ENCODE measurements at places on chromosomes 5 and 9.

- DNase-seq, result no peak
Observed at GRCh38 chr5:97906135-97906534, 723.1 kb upstream of the RIOK2 start.

DNA sequence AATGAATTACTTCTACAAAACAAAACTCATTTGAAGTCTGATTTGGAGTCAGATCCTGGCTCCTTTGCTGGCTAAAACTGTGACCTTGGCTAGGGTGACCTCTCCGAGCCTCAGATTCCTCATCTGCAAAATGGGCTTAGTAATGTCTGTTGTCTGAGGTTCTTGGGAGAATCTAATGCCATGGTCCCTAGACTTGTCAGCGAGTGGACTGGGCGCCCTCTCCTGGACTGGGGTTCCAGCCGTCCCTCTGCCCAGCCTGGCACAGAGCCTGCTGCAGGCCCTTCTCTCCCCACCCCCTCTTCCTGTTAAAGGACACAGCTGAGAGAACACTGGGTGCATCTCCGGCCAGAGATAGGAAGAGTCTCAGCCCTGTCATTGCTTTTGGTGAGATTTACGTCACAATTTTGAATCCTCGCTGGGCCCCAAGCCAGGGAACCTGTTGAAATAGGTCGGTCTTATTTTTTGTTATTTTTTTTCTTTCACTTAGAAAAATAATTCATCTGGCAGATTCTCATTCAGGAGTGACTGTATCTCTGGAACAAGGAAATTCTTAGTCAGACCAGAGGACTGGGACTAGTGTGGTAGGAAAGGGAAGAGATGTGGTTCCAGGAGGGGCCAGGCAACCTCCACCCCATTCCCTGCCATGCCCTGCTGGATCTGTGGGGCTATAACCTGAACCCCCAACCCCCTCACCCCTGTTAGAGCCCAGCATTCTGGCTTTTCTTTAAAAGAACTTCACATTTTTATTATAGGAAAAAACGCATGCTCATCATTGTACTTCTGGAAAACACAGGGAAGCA is 48.2 kb upstream of the RPL26L1 start:
- DNase-seq, result no peak

- DNase-seq, result no peak
Observed at GRCh38 chr9:93821307-93821703, 133.8 kb downstream of the BARX1 start.

GRCh38 chr9:79759460-79759859 is 187.7 kb downstream of the TLE4 start:
- DNase-seq, result no peak

GRCh38 chr9:2576631-2577030 is 45.0 kb upstream of the VLDLR start:
- DNase-seq, result no peak

DNA sequence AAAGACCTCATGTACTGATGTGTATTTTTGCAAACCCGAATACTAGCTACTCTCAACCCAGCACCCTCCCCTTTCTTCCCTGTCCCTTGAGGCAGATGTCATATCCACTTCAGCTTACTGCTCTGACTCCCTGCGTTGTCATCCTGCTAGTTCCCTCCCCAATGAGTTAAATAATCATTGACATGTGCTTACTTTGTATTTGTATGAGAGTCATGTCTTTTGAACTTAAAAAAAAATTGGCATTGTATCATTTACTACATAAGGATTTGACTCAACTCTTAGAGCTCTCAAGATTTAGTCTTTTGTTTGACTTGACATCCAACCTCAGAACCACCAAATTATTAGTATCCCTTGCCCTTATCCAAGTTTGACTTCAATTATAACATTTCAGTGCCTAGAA is 219.7 kb upstream of the TUT7 start:
- DNase-seq, result no peak

- no peak for DNase-seq
Observed at GRCh38 chr9:80699511-80699998, 989.8 kb downstream of the TLE1 start.

- no peak for DNase-seq
Observed at GRCh38 chr9:124663046-124663961, 107.8 kb downstream of the NR6A1 start.

DNA sequence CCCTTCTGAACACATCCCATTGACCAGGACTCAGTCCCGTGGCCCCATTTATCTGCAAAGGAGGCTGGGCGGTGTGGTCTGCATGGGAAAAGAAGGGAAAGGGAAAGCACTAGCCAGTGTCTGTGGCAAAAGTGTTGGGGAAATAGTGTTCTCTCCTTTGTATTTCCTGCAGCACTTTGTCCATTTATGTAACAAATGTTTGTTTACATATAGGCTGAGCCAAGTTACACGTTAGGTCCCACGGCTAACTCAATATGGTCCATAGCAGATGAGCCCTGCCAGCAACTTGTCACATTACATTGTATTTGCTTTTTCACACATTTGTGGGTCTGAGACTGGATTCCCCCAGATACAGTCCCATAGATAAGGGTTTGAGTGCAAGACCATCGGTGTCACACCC is 260.5 kb downstream of the MSX2 start:
- DNase-seq, result no peak

DNA sequence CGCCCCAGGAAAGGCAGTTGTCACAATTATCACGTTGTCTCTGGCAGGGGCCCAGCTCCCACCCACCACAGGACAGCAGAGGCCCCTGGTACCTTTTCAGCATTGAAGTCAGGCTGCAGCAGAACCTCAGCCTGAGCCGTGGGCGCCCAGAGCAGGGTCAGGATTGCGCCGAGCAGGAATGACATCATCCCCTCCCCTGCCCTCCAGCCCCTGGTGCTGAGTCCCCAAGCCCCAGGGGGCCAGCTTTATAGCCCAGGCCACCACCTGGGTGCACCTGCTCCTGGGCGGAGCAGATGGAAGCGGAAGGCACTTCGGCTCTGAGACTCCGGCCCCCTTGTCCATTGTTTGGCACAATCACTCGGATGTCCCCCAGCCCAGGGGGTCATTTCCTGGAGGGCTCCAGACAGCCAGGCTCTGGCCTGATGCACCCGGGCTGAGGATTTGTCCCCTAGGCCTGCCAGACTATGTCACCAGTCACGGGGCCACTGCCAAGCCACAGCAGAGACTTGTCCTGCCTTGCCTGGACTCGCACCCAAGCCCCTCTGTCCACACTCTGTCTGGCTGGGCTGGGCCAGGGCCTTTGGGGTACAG is at the start of gene LCN15:
LCN15 (minus strand) TSS at position 218 of the 591 bp plus-strand sequence; CDS start at position 188, 30 bp downstream.
- DNase-seq, result no peak

- DNase-seq, result no peak
Observed at GRCh38 chr5:43010935-43011315, 29.2 kb downstream of the ANXA2R start.

GRCh38 chr9:16514131-16514530 is 356.3 kb downstream of the BNC2 start:
- DNase-seq, result no peak

- no peak for DNase-seq
Observed at GRCh38 chr9:10230512-10230911, 382.3 kb downstream of the PTPRD start.

- DNase-seq, result no peak
Observed at GRCh38 chr5:2912741-2913140, 161.3 kb upstream of the IRX2 start.

DNA sequence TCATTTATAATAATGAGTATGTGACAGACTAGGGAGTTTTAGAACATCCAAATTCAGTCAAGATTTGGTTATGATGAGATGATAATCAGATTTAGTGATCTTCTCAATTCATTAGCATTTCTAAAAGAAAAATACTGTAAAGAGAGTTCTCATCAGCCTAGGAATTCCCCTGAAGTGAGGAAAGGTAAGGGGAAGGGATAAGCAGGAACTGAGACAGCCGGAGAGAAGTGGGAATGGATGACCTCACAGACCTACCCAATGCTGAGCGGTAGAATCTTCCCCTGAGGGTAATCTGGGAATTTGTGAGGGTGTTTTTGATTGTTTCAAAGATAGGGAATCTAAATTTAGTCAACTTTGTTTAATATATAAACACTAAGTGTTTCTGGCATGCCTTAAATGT is 16.7 kb upstream of the GPBP1 start:
- no peak for DNase-seq

DNA sequence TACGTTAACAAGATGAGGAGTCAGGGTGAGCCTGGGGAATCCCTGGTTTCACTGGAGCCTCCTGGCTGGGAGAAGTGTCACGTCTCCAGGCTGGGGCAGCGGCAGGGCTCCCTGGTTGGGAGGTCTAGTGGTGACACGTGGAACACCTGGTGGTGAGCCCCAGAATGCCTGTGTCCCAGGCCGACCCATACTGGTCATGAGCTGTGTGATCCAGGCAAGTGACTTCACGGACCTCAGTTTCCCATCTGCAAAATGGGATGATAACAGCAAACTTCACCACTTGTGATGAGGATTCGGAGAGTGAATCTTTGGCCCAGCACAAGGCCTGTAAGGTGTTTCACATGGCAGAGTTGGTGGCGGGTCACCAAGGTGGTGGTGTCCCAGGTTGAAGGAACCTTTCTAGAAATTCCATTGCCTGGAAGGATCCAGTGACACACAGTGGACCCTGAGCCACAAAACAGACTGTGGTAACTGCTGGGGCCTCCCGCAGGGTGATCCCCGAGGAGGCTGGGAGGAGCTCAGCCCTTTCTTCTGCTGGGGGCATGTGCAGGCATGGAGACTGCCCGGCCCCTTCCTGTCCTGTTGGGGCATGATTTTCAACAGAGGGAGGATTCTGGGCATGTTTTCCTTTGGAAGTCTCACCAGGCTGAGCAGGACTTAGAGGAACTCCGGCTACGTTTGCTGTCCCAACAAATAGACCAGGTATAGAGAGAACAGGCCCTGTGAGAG is 153.9 kb upstream of the IER5L start:
- DNase-seq, result no peak

GRCh38 chr5:14016549-14016948 is 72.1 kb upstream of the DNAH5 start:
- no peak for DNase-seq

DNA sequence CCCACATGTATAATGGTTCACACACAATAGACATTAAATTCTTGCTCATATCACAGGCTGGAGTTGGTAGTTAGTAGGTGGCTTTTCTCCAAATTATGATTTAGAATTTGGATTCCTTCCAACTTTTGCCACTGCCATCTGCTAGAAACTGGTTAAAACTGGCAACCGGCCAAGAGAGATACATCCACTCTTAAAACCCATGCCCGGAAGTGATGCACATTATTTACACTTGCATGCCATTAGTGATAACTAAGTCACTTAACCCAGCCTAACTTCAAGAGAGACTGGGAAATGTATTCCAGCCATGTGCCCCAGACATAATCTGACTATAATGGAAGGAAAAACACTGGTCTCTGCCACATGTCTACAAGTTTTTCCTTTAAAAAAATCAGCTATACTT is 395.7 kb upstream of the SEMA6A start:
- no peak for DNase-seq

DNA sequence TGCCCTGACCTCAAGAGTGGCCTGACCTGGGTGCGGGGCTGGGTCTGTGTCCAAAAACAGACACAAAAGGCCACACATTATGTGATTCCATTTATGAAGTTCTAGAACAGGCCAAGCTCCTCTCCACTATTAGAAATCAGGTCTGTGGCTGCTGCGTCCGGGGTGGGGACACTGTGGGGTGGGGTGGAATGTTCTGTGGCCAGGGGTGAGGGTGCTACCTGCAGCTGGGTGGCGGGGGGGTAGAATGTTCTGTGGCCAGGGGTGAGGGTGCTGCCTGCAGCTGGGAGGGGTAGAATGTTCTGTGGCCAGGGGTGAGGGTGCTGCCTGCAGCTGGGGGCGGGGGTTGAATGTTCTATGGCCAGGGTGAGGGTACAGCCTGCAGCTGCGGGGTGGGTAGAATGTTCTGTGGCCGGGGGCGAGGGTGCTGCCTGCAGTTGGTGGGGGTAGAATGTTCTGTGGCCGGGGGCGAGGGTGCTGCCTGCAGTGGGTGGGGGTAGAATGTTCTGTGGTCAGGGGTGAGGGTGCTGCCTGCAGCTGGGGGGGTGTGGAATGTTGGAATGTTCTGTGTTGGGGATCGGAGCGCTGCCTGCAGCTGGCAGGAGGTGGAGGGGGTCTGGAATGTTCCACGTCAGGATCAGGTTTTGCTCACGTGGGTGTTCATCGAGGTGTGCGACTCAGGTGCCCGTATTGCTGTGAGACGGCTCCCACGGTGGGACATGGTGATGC is 8.3 kb downstream of the LCN12 start:
- no peak for DNase-seq

- DNase-seq, result no peak
Observed at GRCh38 chr5:141172381-141173204, at the start of gene PCDHB7. Gene PCDHB7, plus strand, starts transcription at chr5:141172644. Its CDS starts 192 bp downstream, at chr5:141172836.

GRCh38 chr5:15785531-15785981 is 285.6 kb downstream of the FBXL7 start:
- DNase-seq, result no peak

- no peak for DNase-seq
Observed at GRCh38 chr5:78550891-78551290, 97.7 kb downstream of the LHFPL2 start.

- no peak for DNase-seq
Observed at GRCh38 chr5:35331956-35332950, 102.0 kb upstream of the PRLR start.

GRCh38 chr9:36401164-36401740 is 1.2 kb upstream of the RNF38 start:
- peak; percentile 54 for DNase-seq

- DNase-seq, result no peak
Observed at GRCh38 chr9:89808076-89808755, 203.4 kb downstream of the GADD45G start.

- no peak for DNase-seq
Observed at GRCh38 chr9:114856215-114856941, 50.5 kb upstream of the TNFSF15 start.

DNA sequence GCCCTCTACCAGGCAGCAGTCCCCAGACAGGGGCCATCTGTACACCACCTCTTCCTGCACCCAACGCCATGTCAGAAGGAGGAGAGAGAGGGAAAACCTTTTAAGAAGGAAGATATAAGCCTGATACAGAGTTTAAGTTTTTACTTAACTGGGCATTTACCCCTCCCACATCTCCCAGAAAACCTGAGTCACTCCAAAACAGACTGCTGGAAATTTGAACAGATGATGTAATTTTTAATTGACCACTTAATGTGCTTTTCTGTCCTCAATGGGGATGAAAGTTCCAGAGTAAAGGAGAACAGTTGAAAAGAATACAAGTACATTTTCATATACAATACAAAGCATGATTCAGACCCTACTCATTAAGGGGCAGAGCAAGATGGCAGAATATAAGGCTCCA is 63.9 kb downstream of the TTC39B start:
- DNase-seq, result no peak

- DNase-seq, result no peak
Observed at GRCh38 chr9:121383715-121384114, 13.7 kb upstream of the STOM start.

DNA sequence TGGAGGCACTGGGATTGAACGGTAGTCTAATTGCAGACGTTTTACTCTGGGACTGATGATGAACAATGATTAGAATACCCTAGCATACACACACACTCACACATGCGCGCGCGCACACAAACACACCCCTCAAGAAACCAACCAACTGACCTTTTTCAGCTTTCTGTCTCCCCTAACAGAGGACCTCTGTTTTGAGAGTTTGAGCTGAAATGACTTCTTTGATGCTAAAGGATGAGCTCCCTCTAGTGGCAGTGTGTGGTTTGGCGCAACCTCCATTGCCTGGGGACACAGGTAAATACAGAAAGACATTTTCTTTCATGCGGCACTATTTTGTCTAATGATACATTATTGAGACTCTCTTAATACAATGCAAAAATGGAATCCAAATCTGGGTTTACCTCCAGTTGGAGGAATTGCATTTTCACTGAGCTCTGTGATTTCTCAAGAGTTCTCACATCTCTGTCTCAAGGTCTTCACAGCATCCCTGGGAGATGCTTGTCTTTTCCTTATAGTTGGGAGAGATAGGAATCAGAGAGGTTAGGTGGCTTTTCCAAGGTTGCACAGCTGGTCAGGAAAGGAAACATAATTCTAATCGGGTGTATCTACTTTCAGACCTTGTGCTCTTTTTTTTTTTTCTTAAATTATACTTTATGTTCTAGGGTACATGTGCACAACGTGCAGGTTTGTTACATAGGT is 187.5 kb downstream of the TMEM38B start:
- peak; percentile 36 for DNase-seq
